ENCODE measurements at places on chromosomes 6 and 20. TPM values are rescaled to one million over a fixed set of nuclear protein-coding genes. Genes with fewer than 3 reads are reported as not detected.

GRCh38 chr20:12847872-12848271 is 160.9 kb upstream of the SPTLC3 start:
- DNase-seq, result no peak
- H3K27ac ChIP-seq, result no peak overlapping the region
- no peak overlapping the region for H3K4me3 ChIP-seq
- no peaks in the 10 kb centered on the region for H3K27me3 ChIP-seq
- H3K36me3 ChIP-seq, result no peaks in the 10 kb centered on the region

DNA sequence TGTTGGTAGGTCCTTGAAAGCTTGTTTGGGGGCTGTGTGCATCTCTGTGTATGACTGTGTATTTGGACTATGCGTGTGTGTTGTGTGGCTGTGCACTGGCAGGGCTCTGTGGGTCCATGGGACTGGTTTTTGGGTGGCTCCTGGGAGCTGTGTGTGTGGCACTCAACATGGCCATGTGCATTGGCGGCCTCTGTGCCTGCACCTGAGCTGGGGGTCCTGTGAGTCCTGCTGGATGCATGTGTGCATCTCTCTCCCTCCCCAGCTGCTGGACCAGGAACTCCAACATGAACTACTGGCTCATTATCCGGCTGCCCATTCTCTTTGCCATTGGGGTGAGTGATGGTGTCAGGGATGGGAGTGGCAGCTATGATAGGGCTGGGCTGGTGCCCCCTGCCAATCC is 30.1 kb downstream of the GLP1R start:
- peak; percentile 57 for DNase-seq
- H3K4me1 ChIP-seq, result no peaks in the 10 kb centered on the region
- H3K27me3 ChIP-seq, result peaks cover 2% of the 10 kb centered on the region
- H3K27ac ChIP-seq, result no peak overlapping the region

- H3K27ac ChIP-seq, result no peak overlapping the region
- H3K36me3 ChIP-seq, result no peaks in the 10 kb centered on the region
- peaks cover 37% of the 10 kb centered on the region for H3K4me1 ChIP-seq
- H3K4me3 ChIP-seq, result no peak overlapping the region
These were observed 6.6 kb upstream of the SERPINB6 start for GRCh38 chr6:2977799-2978590.

GRCh38 chr6:157982563-157983405 is 1.1 kb downstream of the SYNJ2 start:
- H3K27ac ChIP-seq, result peak overlapping the region; percentile 84
- DNase-seq, result no peak
- H3K4me1 ChIP-seq, result peaks cover 52% of the 10 kb centered on the region
- H3K4me3 ChIP-seq, result peak overlapping the region; percentile 78

- no peak overlapping the region for H3K27ac ChIP-seq
- no peaks in the 10 kb centered on the region for H3K27me3 ChIP-seq
- H3K4me3 ChIP-seq, result no peak overlapping the region
These were observed 144.0 kb upstream of the SCGN start for GRCh38 chr6:25508051-25508450.

FNDC11 gene
- total RNA-seq, result 0.34 TPM

All from osteocyte (in vitro differentiated cells).